ENCODE measurements at places on chromosomes 6 and 20.

DNA sequence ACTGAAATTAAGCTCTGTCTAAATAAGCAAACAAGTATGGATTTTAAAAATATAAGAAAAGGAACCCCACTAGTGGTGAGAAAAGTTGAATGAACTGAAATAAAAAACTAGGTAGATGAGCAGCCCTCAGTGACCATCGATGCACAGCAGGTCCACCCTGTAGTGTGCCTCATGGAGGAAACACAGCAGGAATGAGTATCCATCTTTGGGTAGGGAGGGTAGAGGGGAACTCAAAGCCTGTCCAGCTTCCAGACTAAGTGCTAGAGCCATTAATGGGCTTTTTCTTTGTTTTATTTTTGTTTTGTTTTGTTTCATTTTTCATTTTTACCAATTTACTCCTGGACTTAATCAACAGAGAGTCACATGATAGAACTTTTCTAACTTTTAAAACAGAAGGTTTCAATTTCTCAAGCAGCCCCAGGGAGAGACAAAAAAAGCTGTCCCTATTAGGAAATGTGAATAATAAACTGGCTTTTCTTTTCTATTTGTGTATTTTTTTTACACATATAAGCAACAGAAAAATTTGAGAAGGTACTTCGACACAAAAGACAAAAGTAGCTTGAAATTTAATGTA lies 700.6 kb downstream of the HACE1 start:
- DNase-seq = no peak

GRCh38 chr6:166604911-166605310 lies 18.4 kb upstream of the RAMACL start:
- DNase-seq = no peak

DNA sequence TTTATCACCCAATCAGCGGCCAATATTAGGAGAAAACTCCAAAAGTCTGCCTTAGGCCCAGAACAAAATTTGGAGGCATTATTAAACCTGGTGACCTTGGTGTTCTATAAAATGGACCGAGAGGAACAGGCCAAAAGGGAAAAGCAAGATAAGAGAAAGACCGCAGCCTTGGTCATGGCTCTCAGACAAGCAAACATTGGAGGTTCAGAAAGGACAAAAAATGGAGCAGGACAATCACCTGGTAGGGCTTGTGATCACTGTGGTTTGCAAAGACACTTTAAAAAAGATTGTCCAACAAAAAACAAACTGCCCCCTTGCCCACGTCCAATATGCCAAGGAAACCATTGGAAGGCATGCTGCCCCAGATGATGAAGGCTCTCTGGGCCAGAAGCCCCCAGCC lies 31.2 kb downstream of the CEP85L start:
- DNase-seq = no peak

DNA sequence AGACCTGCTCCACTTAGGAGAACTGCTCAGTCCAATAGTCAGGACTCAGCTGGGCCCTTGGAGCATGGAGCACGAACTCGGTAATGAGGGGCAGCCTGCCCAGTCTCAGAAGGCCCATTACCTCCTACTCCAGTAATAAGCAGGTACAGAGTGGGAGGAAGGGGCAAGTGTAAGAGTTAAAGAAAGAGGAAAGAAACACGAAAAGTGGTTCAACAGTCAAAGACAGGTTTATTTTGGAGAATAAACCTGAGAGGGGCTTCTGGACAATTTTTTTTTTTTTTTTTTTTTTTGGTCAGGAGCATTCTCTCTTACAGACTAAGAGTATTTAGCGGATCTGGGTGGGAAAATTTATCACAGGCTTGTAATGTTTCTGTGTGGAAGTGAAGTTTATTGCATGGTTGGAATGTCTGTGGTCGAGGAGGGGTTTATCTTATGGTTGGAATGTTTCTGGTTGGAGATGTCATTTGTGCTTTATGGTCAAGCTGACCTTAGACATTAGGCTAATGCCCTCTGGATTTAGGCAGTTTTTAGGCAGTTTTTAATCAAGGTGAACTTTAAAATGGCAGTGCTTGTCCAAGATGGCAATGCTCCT lies 340.1 kb downstream of the BCKDHB start:
- DNase-seq = no peak

GRCh38 chr6:128821116-128821515 lies 61.8 kb upstream of the LAMA2 start:
- no peak for DNase-seq
